ENCODE measurements at places on chromosomes 4 and X. TPM values are rescaled to one million over a fixed set of nuclear protein-coding genes. Genes with fewer than 3 reads are reported as not detected.

- no peak overlapping the region for H3K4me3 ChIP-seq
- no peaks in the 10 kb centered on the region for H3K4me1 ChIP-seq
Measured at GRCh38 chr4:182873289-182873688, 43.9 kb downstream of the DCTD start.

Gene IL2RG
- not detected for total RNA-seq

Gene TRIM75
- not detected for total RNA-seq

- no peaks in the 10 kb centered on the region for H3K27me3 ChIP-seq
- H3K4me3 ChIP-seq, result no peak overlapping the region
- no peaks in the 10 kb centered on the region for H3K4me1 ChIP-seq
- H3K27ac ChIP-seq, result no peak overlapping the region
- H3K36me3 ChIP-seq, result no peaks in the 10 kb centered on the region
Measured at GRCh38 chr4:173325007-173325736, 9.0 kb downstream of the HMGB2 start.

DNA sequence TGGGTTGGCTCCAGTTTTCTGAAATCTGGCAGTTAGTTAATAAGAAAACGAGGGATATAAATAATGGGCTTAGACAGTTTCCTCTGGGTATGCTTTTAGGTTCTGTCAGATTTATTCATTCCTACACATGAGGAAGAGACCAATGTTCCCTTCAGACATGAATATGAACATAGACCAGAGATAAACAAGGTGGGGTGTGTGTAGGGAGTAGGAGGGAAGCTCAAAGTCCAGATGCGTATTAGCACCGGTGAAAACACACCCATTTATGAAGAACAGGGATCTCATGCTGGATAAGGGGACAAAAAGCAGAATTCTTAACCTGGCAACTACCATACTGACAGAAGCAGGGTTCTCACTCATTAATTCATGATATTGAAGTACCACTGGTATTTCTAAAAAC lies 223.0 kb downstream of the SOWAHB start:
- H3K4me3 ChIP-seq, result no peak overlapping the region
- H3K36me3 ChIP-seq, result no peaks in the 10 kb centered on the region
- H3K27me3 ChIP-seq, result no peaks in the 10 kb centered on the region
- no peak overlapping the region for H3K27ac ChIP-seq
- H3K4me1 ChIP-seq, result no peaks in the 10 kb centered on the region
- DNase-seq, result no peak

GRCh38 chr4:30792601-30793000 lies 72.4 kb downstream of the PCDH7 start:
- no peak for DNase-seq
- peaks cover 22% of the 10 kb centered on the region for H3K4me1 ChIP-seq
- no peaks in the 10 kb centered on the region for H3K36me3 ChIP-seq
- no peak overlapping the region for H3K4me3 ChIP-seq
- H3K27ac ChIP-seq, result no peak overlapping the region

Measured in PC-9 (cell line).